Glutamatergic neuron (in vitro differentiated cells): ENCODE measurements at places on chromosomes 3 and 15.

DNA sequence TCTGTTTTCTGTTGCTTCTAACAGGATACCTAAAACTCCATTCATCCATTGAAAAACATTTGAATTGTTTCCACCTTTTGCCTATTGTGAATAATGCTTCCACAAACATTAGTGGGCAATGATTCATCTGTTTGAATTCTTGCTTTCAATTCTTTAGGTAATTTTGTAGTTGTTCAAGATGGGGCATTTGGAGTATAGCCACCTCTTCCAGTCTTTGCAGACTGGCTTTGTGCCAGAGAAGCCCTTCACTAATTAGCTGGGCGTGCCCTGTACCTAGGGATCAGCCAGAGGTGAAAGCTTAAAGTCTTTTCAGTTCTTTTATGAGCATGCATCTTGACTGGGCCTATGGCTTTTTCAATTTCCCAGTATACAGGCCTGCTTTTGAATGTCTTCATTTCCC lies 10.9 kb downstream of the RTP1 start:
- no peaks in the 10 kb centered on the region for H3K4me1 ChIP-seq
- no peak overlapping the region for H3K4me3 ChIP-seq
- H3K27me3 ChIP-seq: peaks cover 4% of the 10 kb centered on the region
- H3K27ac ChIP-seq: no peak overlapping the region
- DNase-seq: no peak

DNA sequence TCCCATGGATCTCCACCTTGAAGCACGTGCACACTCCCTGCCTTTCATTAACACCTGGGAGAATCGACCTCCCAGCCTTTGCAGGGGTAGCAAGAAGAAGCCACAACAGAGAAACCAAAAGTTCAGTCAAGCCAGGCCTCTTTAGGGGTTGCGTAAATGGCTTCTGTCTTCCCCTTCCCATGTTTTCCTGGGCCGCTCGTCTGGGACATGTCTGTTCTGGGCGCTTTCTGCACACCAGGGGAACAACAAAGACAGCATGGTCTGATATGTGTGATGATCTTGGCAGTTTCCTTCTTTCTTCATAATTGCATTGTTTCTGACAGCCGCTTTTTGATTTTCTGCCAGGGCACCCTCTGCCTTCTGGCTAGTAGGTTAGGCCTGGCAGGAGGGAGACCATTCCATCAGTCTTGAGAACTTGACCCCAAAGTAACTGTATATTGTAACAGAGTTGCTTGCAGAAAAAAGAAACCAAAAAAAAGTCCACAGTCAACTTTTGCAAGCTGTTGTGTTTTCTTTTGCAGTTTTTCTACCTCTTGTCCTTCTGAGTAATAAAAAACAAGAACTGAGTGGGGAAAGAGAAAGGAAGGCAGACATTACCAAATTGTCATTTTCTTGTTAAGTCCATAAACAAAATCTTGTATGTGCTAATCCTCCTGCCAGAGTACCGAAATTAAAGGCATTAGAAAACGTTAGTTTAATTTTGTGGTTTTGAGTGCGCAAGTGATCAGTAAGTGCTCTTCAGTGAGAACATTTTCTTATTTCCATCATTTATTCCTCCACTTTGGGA lies 56.0 kb upstream of the FURIN start:
- peaks cover 2% of the 10 kb centered on the region for H3K27me3 ChIP-seq
- DNase-seq: no peak
- H3K4me1 ChIP-seq: peaks cover 19% of the 10 kb centered on the region

DNA sequence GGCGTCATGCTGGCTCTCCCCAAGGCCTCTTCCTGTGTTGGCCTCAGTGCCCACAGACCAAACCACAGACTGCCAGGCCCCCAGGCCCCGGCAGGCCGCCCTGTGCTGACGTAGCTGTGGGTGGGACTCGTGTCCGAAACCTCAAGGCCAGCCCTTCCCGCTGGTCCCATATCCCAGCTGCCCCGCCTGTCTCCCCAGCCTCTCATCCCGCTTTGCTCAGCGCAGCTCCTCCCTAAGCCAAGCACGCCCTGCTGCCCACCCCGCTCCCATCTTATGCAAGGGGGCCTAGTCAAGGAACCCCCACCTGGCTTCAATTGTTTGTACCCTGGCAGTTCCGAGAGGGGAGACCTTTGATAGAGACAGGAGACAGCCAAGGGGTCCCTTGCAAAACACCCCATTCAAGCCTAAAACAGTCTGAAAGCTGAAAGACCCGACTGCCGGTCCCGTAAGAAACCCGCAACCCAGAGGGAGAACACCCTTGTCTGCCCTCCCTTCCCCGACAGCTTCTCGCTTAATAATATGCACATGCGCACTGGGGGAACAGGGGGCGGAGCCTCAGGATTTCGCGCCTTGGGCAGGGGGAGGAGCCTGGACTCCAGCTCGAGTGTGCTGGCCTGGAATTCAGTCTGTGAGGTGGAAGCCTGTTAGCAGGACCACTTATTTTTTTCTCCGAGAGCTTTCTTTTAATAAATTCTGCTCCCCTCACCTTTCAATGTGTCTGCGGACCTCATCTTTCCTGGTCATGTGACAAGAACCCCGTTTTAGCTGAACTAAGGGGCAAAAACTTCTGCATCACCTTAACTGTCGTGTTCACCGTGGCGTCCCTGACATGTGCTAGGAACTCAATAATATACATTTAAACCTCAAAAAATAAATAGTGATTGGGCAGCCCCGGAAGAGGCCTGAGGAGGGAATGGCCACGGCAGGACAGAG lies 17.2 kb downstream of the TNFAIP8L3 start:
- H3K27ac ChIP-seq: no peak overlapping the region
- H3K27me3 ChIP-seq: peaks cover 2% of the 10 kb centered on the region
- DNase-seq: peak; percentile 59
- no peak overlapping the region for H3K4me3 ChIP-seq

- peaks cover 11% of the 10 kb centered on the region for H3K4me1 ChIP-seq
- no peak for DNase-seq
- H3K4me3 ChIP-seq: no peak overlapping the region
Measured at GRCh38 chr15:76199106-76200082, 111.9 kb downstream of the ETFA start.

- H3K27ac ChIP-seq: no peak overlapping the region
- H3K4me3 ChIP-seq: no peak overlapping the region
- no peak for DNase-seq
- no peaks in the 10 kb centered on the region for H3K36me3 ChIP-seq
- H3K27me3 ChIP-seq: no peaks in the 10 kb centered on the region
Measured at GRCh38 chr3:74750901-74751300, 136.4 kb upstream of the CNTN3 start.
